ENCODE measurements at places on chromosomes 13 and 19.

DNA sequence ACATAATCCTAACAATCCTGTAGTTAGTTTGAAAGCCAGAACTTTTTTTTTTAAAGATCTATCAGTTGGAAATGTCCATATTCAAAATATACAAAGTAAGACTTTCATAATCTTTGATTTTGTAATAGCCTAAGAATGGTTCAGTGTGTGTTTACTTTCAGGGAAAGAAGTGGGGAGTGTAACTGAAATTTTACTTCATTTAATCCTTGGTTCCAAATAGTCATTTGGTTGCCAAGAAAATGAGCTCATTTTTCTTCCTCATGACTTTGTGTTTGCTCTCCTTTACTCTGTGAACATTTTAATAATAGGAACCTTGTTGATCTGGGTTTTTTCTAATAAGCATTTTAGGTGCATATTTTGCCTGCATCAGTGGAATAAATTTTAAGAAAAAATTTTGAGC, 278.8 kb downstream of the SLITRK6 start:
- DNase-seq, result no peak

- no peak for DNase-seq
Observed at GRCh38 chr19:3985643-3986259, 488 bp upstream of the EEF2 start.

DNA sequence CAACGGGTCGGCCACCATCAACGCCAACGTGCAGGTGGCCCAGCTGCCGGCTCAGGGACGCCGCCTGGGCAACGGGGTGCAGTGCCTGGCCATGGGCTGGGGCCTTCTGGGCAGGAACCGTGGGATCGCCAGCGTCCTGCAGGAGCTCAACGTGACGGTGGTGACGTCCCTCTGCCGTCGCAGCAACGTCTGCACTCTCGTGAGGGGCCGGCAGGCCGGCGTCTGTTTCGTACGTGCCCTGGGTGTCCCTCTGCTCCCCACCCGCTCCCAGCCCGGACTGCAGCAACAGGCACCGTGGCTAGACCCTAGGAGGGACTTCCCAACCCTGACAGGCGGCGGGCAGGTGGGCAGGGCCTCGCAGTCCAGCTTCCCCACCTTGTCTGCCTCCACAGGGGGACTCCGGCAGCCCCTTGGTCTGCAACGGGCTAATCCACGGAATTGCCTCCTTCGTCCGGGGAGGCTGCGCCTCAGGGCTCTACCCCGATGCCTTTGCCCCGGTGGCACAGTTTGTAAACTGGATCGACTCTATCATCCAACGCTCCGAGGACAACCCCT, 3.5 kb downstream of the ELANE start:
- DNase-seq, result no peak

- no peak for DNase-seq
Observed at GRCh38 chr19:33705860-33706259, 84.1 kb downstream of the CHST8 start.

GRCh38 chr13:20424949-20425348, 100.7 kb downstream of the CRYL1 start:
- DNase-seq, result peak; percentile 97

- DNase-seq, result peak; percentile 40
Observed at GRCh38 chr13:20901668-20902437, 693 bp downstream of the XPO4 start.

DNA sequence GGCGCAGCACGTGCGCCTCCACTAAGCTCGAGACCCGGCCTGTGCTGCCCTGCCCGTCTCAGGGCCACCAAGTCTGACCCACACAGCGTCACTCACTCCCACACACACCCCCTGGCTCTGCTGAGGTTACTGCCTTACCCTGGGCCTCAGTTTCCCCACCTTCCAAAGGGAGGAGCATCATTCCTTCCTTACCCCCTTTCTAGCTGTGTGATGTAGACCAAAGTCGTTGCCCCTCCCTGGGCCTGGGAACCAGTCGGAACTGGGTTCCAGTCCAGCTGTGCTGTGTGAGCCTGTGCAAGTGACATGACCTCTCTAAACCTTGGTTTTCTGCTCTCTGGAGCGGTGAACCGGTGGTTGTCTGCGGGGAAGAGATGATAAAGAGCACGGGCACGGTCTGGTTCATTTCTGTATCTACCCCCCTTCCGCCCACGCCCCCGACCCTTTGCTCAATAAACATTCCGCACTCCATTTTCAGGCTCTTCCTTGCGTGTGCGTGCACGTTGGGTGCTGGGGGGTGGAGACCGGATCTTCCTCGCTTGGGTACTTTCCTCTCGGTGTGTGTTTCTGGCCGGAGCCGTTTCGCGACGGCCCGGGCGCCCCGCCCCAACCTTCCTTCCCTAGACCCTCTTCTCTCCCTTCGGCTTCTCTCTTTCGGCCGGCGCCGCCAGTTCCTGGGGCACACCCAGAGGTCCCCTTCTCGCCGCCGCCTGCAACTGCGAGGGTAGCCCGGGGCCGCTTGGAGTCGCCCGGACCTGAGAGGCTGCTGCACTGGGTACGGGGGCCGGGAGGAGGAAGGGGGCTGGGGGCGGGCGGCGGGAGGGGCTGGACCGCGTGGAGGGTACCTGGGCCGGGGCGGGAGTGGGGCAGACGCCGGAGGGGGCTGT, at the start of gene ZNF581:
TSS of gene ZNF581 (plus strand) at position 647 of the 884 bp plus-strand sequence. CDS start 923 bp downstream, outside the sequence.
- peak; percentile 87 for DNase-seq

- DNase-seq, result no peak
Observed at GRCh38 chr13:66475061-66475460, 755.1 kb downstream of the PCDH9 start.

GRCh38 chr19:9917321-9917720, 19.0 kb downstream of the OLFM2 start:
- DNase-seq, result peak; percentile 67

DNA sequence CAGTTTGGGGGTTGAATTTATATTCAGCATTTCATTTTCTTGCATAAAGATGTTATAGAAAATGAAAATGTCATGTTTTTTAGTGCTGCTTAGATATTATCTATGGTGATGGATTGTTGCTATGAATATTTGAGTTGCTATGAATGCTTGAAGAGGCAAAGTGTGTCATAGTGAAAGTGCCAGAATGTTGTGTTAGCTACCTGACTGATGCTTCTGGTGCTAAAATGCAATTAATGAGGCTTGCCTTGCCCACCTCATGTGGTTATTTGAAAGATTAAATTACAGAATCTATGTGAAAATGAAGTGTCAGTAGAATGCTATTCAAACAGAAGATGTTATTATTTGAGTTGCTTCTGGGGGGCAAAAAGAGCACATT, 62.7 kb upstream of the MYCBP2 start:
- DNase-seq, result no peak

DNA sequence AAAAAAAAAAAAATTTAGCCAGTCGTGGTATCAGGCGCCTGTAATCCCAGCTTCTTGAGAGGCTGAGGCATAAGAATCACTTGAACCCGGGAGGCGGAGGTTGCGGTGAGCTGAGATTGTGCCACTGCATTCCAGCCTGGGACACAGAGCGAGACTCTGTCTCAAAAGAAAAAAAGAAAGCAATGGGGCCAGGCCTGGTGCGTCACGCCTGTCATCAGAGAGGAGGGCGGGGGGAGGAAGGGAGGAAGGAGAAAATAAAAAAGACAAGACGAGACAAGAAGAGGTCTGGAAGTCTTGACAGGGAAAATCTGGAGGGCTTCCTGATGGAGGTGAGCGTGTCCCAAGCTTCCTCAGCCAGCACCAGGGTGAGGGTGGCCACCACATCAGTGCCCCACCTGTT, 54.9 kb upstream of the PTPRS start:
- DNase-seq, result peak; percentile 22

DNA sequence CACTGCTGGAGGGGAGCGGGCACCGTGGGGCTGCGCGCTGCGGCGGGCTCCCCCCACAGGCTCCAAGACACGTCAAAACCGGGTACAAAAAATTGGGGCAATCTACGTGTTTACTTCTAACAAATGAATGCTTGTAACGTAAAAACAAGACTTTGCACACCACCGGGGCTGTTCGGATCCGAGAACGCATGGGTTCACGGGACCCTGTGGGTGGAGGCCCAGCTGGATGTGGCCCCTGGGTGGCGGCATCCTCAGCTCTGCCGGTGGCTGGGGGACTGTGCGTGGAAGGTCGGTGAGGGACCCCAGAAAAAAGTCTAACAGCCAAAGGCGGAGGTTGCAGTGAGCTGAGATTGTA, 10.3 kb upstream of the SLC7A10 start:
- DNase-seq, result no peak

GRCh38 chr13:98158172-98158899, 15.4 kb downstream of the FARP1 start:
- no peak for DNase-seq

GRCh38 chr13:45511310-45512097, 46.8 kb downstream of the COG3 start:
- DNase-seq, result peak; percentile 84

DNA sequence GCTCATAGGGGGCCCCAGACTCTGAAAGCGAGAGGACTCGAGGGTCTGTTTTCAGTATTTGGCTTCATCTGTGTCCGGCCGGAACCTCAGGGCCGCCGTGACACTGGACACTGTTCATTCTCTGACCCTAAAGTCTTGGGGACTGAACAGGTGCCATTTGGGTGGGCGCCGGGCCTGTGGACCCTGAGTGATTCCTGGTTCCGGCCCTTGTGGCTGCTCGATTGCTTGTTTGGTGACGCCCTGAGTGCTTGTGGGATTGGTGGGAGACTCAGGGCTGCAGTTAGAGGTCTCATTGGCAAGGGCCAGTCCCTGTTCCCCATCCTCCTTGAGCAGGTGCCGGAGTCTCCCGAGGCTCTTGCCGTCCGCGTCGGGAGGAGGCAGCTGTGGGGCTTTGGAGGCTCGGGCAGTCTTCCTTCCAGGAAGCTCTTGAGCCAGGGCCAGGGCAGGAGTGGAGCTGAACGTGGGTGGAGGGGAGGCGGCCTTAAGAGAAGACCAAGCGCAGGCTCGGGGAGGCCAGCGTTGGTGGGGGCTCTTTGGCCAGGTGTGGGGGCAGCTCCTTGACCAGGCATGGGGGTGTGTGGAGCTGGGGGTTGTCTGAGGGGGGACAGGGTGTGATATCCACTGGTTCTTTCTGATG, 4.7 kb downstream of the PTBP1 start:
- peak; percentile 58 for DNase-seq

DNA sequence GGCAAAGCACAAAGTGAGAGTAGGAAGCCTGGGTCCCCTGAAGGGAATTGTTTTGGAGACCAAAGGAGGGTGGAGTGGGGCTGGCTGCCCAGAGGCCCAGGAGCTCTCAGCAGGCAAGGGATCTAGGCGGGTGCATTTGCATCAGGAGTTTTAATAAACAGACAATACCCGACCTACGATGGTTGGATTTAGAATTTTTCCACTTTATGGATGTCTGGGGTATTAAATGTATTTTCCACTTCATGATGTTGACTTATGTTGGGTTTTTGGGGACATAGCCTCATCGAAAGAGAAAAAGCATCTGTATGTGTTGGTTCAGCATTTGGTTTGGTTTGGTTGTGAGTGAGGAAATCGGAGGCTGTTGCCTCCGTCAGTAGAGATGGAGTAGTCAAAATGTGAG, 205.2 kb upstream of the MAB21L1 start:
- DNase-seq, result no peak

DNA sequence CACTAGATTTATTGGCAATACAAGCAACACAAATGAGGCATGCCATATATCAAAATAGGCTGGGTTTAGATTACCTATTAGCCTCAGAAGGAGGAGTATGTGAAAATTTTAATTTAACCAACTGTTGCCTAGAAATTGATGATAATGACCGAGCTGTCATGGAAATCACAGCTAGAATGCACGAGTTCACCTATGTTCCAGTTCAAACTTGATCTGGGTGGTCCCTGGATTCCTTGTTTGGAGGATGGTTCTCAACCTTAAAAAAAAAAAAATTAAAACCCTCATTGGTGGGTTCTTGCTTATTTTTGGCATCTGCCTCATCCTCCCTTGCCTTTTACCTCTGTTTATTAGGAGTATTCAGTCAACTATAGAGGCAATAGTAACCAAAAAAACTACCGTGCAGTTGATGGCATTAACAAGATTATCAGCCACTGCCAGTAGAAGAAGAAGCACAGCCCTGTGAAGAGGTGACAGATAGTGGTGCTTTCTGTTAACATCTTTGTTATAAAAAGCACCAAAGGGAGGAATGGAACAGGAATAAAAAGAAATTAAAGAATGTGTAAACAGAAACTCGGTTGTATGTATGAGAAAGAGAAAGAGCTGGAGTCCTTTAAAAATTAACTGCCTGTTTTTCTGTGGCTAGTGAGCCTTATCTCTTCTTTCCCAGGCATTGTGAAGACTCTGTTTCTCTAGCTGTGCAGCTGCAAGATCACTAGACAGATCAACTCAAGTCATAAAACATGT, 106.4 kb downstream of the ZNF429 start:
- no peak for DNase-seq

- DNase-seq, result no peak
Observed at GRCh38 chr19:51467864-51468544, 9.8 kb upstream of the SIGLEC8 start.

- DNase-seq, result no peak
Observed at GRCh38 chr19:33426621-33427361, 53.3 kb downstream of the CEBPG start.

Data from astrocyte of the hippocampus (primary cell).